ENCODE measurements at places on chromosomes 12 and 14.

- no peak overlapping the region for H3K27ac ChIP-seq
- H3K27me3 ChIP-seq = no peaks in the 10 kb centered on the region
- DNase-seq = no peak
- H3K4me3 ChIP-seq = no peak overlapping the region
Measured at GRCh38 chr12:64335886-64336466, 54.6 kb downstream of the C12orf56 start.

DNA sequence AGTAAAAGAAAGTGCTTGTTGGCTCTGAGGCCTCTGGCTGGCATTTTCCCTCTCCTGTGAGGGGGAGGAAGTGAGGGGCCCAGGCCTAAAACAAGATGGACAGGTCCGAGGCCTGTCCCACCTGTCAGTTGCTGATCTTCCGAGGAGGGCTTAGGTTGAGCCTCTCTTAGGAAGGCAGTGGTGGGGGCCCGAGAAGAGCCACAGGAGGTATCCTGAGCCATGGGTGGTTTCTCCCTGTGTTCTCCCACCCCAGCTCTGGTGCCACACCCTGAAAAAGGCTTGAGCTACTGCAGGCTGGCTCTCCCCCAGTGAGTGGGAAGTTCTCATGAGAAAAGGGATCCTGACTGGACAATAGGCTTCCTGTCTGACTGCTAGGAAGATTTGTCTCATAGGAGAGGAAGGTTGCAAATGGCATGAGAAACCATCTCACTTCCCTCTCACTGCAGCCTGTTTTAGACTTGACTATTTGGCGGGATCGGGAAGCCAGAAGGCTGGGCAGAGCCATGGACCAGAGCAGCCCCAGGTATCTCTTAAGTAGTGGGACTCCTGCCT is 72.1 kb upstream of the SRSF5 start:
- DNase-seq = no peak
- no peaks in the 10 kb centered on the region for H3K27me3 ChIP-seq
- peaks cover 28% of the 10 kb centered on the region for H3K4me1 ChIP-seq
- no peaks in the 10 kb centered on the region for H3K36me3 ChIP-seq
- no peak overlapping the region for H3K4me3 ChIP-seq

DNA sequence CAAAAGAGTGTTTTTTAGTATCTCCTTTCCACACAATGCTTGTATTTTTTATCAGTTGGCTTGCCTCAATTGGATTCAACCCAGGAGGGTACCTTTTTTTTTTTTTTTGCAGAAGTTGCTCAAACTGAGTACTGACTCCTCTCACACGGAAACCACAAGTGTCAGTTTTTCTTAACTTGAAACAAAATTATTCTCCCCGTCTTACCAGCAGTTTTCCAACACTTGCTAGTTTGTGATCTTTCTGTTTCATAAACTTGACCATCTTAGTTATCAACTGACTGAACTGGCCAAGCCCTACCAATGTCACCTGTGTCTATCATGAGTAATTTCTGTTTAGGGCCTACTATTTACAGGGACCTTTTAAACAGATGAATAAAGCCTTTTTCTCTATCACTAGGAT is 34.1 kb upstream of the ITPR2 start:
- H3K36me3 ChIP-seq = no peaks in the 10 kb centered on the region
- no peaks in the 10 kb centered on the region for H3K4me1 ChIP-seq
- H3K4me3 ChIP-seq = no peak overlapping the region
- H3K27ac ChIP-seq = no peak overlapping the region

GRCh38 chr12:4266990-4267389 is 6.6 kb upstream of the CCND2 start:
- no peaks in the 10 kb centered on the region for H3K36me3 ChIP-seq
- peaks cover 74% of the 10 kb centered on the region for H3K27me3 ChIP-seq
- DNase-seq = no peak

DNA sequence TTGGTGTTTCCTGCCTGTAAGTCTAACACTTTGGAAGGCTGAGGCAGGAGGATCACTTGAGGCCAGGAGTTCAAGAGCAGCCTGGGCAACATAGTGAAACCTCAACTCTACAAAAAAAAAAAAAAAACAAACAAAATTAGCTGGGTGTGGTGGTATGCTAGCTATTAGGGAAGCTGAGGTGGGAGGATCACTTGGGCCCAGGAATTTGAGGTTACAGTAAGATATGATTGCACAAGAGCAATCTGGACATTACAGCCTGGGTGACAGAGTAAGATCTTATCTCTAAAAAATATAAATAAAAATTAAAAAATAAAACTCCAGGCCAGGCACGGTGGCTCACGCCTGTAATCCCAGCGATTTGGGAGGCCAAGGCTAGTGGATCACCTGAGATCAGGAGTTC is 39.8 kb upstream of the CMKLR1 start:
- H3K27ac ChIP-seq = no peak overlapping the region
- H3K4me3 ChIP-seq = no peak overlapping the region
- no peak for DNase-seq
- H3K27me3 ChIP-seq = no peaks in the 10 kb centered on the region

GRCh38 chr14:23436327-23437132 is 1.1 kb upstream of the MYH7 start:
- H3K4me1 ChIP-seq = peaks cover 46% of the 10 kb centered on the region
- no peak overlapping the region for H3K4me3 ChIP-seq
- no peak for DNase-seq
- no peaks in the 10 kb centered on the region for H3K27me3 ChIP-seq
- H3K36me3 ChIP-seq = no peaks in the 10 kb centered on the region
